ENCODE measurements at places on chromosomes 3 and 15.

- no peak for DNase-seq
These were observed 374.0 kb upstream of the CBLB start for GRCh38 chr3:106242781-106243180.

DNA sequence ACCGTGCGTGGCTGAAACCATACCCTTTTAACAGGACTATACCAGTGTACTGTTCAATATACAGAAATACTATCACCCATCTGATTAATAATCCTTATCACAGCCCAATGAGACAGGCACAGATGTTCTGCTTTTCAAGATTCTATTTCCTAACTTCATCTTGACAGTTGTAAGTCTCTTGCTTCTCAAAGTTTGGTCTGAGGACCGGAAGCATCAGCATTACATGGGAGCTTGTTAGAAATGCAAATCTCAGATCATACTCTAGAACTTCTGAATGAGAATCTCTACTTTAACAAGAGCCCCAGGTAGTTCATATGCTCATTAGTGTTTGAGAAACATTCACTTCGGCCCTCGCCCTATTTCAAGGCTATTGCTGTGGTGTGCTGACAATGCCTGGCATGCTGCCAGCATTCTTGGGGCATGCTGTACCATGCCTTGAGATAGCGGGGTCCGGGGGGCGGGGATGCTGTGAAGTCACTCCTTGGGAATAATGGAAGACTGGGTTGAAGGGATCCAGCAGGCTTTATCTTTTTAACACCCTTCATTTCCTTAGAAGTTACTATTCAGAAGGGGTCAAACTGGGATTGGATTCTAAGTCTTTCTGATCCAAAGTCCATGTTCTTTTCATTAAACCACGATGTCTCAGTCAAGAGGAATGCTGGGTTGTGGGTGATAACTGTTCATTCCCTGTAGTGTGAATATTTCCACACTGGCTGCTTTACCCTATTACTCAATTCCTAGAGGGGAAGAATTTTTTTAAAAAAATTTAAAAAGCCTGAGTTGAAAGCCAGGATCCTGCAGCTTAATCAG lies 194.7 kb downstream of the LPP start:
- no peak for DNase-seq

- DNase-seq: no peak
These were observed 847.2 kb downstream of the TUSC7 start for GRCh38 chr3:117556646-117557407.

- DNase-seq: no peak
These were observed 180.0 kb upstream of the SMAD3 start for GRCh38 chr15:66885281-66885915.

DNA sequence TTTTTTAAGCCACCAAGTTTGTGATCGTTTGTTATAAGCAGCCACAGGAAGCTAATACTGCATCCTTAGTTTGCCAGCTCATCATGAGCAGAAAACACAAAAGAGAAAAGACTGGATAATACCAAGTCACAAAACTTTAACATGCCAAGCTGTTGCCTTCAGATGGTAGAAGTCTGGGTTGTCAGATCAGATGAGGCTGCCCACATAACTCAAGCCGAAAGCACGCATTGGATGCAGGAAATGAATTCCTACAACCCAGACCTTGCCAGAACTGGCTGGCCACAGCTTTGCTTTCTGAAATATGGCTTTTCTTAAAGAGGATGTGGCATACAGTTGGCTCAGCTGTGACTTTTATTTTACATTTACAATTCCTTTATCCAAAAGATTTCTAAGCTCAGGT lies 118.3 kb upstream of the NEO1 start:
- DNase-seq: no peak

DNA sequence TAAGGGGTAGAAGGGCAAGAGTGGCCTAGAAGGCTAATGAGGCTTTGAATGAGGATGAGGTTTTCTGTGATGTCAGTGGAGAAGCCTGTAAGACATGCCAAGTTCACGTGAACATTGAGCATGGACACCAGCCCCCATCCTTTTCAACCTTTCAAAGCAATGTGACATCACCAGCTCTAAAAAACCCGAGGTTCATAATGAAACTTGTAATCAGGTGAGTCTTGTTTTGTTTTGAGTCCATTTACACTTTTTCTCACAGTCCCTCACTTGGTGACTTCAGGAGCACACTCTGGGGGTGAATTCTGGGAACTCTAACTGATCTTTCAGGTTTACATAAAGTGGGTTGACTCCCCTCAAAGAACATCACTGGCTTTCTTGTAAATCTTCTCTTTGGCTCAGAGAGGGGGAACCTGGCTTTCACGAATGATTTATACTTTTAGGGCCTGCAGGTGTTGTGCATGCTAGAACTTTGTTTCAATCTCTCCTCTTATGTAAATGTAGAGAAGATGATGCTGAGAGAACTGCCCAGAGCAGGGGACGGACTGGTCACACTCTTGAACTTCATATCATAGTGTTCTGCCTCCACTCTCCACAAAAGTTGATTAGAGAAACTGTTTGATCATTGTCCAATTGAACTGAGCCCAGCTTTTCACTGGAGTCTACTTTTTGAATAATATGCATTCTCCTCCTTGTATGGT lies 224.7 kb upstream of the SATB1 start:
- no peak for DNase-seq

GRCh38 chr3:16913264-16913580 lies 28.5 kb downstream of the PLCL2 start:
- DNase-seq: no peak

DNA sequence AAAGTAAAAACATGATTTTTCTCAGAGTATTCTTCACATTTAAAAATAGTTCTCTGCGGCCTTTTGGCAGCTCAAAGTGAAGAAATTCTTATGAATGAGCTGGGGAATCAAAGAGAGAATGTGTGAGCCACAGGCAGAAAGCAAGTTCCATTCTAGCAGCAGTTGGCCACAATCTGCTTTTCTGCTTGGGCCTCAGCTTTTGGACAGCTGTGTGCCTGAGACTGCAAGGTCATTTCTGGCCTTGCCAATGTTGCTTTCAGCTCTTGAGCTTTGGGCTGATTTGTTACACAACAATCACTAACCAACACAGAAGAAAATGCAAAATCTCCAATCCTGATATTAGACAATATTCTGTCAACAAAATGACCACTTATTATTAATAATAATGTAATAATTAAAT lies 14.4 kb upstream of the TM4SF4 start:
- DNase-seq: no peak

DNA sequence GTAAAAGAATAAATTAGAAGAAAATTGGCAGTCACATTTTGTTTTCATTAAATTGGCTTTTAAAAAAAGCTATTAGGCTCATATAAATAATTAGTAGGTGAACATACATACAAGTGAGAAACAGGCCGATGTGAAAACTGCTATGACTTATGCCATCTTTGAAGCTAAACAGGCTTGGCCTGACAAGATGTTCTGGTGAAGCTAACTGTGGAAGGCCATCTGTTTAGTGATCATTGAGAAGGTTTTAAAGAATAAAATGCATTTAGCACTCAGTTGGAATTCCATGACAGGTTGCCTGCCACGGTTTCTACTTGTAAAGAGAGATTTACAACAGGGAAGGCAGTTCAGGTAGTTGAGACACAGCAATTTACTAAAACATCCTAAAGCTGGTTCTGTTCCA lies 264.0 kb upstream of the AGTR1 start:
- DNase-seq: no peak

DNA sequence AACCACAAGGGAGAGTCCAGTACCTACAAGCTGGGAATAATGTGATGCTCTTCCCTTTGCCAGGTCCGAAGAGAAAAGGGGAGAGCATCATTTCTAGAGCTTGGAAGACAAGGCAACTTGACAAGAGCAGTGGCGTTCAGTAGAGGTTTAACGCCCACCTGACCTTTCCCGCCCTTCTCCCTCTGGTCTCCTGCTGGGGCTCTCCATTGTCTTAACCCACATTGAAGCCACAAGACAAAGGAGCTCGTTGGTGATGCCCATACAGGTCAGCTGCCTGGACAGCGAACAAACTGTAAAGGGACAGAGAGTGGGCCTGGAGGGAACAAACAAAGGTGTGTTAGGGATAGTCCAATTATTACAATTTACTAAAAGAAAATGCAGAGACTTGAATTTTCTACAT lies 13.1 kb upstream of the DUT start:
- DNase-seq: no peak

DNA sequence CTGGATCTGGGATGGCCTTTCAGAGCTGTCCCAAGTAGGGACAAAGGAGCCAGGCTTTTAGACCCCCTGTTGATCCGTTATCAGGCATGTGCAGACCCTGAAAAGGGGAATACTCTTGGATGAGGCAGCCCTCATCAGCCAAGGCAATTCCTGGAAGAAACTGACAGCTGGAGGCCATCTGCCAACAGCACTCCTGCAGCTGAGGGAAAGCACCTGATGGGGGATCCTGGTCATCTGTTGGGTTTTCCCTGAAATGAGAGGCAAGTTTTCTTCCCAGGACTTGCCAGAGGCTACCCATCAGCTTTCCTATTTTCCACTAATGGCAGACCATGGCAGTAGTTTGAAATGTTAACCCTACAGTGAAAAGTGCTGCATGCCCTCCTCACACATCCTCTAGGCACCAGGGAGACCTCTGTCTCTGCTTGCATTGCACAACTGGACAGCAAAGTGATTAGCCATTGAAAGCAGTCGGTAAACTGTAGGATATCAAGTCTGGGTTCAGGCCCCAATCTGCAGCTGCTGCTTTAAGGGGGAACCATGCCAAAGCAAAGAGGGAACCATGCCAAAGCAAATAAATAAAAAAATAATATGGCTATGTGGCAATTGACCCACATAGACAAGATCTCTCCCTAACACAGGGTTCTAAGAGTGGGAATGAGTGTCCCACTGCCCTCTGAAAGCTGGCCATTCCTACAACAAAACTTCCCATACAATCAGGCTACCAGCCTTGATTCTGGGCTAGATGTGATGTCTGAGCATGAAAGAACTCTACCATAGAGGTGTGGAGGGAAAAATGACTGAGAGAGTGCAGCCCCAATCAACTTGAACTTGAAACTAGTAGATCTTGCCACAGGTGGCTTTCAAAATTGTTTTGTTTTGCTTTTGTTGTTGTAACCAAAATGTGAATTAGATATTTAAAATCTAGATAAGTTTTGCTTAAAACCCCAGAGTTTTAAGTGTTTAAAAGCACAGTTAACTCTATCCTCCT lies 232.0 kb upstream of the STT3B start:
- DNase-seq: no peak

DNA sequence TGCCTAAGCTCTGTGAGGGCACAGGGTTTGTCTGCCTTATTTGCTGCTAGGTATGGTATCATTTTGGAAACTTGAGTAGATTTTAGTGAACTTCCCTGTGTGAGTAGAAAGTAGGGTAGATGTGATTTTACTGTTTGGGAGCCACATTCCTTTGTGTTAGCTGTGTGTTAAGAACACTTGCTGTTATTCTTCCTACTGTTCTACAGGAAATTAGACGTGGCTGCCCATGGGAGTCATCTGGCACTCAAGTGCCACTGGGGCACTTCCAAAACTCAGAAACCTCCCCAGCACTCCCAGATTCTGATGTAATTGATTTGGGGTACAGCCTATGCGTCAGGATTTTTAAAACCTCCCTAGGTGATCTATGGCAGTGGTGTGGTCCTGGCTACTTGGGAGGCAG lies 369.9 kb upstream of the C2CD4B start:
- DNase-seq: no peak

DNA sequence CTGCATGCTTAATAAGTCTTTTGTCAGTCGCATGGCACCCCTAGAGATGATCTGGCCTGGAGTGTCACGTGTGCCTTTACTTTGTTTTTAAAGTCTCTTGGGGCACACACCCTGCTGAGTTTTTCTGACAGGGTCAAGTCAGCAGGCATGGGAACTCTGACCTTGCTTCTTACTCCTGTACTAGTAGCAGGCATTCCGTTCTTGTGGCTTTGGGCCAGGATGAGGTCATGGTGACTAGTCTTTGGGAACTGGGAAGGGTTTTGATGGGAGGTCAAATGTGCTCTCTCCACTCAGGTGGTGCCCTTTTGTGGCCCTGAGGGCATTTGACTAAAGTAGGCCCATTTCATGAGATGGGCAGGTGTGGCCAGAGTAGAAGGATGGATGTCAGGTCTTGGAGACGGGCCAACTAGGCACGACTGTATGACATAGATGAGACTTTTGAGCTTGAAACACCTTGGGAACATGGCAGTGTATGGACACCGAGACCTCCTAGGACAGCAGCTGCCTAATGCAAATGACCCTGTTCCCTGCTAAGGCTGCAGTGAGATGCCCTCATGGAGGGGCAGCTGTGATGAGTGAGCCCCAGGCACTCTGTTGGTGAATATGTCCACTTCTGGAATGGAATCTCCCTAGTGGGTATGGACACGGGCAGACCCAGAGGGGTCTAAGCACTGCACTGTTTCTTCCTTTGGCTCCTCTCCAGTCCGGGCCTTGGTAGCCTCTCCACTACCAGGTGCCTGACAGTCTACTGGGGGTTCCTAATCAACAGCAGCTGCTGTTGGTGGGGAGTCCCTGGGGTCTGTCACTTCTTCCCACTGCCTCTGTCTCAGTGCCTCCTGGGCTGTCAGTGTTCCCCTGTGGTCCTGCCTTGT lies 16.4 kb downstream of the SRPRB start:
- DNase-seq: no peak

DNA sequence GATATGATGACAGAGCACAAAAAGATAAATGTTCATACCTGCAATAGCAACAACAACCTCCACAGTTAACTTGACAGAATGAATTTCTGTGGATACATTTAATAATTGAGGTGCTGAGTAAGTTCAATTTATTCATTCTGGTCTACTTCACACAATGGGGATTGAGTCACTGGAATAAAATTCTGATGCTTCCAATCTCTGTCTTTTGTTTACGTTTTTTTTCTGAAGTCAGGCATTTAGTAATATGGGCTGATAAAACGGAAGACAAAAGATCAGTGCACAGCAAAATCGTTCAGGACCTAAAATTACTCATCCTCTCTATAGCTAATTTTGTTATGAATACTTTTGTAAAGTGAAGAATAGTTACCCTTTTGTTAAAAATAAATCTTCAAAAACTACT lies 565.9 kb upstream of the CCDC54 start:
- DNase-seq: no peak

DNA sequence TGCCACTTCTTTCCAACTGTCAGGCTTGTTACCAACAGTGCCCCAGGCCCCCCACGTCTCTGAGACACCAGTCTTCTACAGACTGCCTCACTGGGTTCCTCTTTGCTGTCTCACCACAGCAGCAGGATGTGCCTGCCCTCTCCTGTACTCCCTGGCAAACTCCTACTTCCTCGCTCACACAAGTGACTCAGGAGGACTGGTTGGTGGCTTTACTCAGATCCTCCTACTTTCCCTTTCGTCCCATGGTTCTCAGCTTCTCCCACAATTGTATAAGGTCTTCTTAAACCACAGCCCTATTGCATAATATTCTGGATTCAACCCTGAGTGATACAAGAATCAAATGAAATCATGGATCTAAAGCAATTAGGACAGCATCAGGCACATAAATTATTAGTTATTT lies 246.6 kb upstream of the PROK2 start:
- no peak for DNase-seq

Measured in NCI-H1694 treated with DMSO at 0.1 percent for 48 hours (cell line).